Lower lobe of right lung (tissue), 2 donors: ENCODE measurements at places on chromosomes 4 and X. TPM values are rescaled to one million over a fixed set of nuclear protein-coding genes. Genes with fewer than 3 reads are reported as not detected.
A peak's percentile ranks its signal among the peaks of the same experiment; 100 is the strongest.

Gene MTNR1A
- total RNA-seq, result not detected

Gene TGIF2LX
- not detected for total RNA-seq

Gene SULT1E1
- total RNA-seq, result 1.0 TPM

Gene DACH2
- total RNA-seq, result not detected

Gene FMR1NB
- total RNA-seq, result not detected

Gene AKAP14
- total RNA-seq, result 4.8 TPM

Gene AFP
- total RNA-seq, result not detected

- H3K4me1 ChIP-seq, result no peaks in the 10 kb centered on the region
- H3K36me3 ChIP-seq, result no peaks in the 10 kb centered on the region
- H3K4me3 ChIP-seq, result no peak overlapping the region
- peak; percentile 51 for DNase-seq
- no peaks in the 10 kb centered on the region for H3K27me3 ChIP-seq
Measured at GRCh38 chrX:37796805-37797204, 16.9 kb downstream of the CYBB start.

DNA sequence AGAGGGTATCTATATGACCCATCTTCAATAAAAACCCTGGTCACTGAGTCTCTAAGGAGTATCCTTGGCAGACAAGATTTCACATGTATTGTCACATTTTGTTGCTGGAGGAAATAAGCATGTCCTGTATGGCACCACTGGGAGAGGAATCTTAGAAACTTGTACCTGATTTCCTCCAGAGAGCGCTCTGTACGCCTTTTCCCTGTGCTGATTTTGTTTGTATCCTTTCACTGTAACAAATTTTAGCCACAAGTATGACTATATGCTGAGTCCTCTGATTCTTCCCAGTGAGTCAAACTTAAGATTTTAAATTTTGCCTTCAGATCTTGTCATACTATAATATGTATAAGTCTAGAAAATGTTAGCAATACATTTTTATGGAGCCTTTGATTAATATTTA lies 102.8 kb downstream of the ITIH6 start:
- H3K36me3 ChIP-seq, result no peaks in the 10 kb centered on the region
- no peaks in the 10 kb centered on the region for H3K4me1 ChIP-seq
- no peak overlapping the region for H3K27ac ChIP-seq

GRCh38 chrX:19640693-19641374 lies 125.5 kb upstream of the MAP3K15 start:
- no peak overlapping the region for H3K27ac ChIP-seq
- H3K27me3 ChIP-seq, result no peaks in the 10 kb centered on the region
- peaks cover 3% of the 10 kb centered on the region for H3K36me3 ChIP-seq
- no peak for DNase-seq
- no peaks in the 10 kb centered on the region for H3K4me1 ChIP-seq

GRCh38 chr4:145045180-145045579 lies 52.8 kb downstream of the ANAPC10 start:
- no peaks in the 10 kb centered on the region for H3K27me3 ChIP-seq
- H3K4me1 ChIP-seq, result no peaks in the 10 kb centered on the region
- no peak overlapping the region for H3K27ac ChIP-seq
- DNase-seq, result no peak
- no peak overlapping the region for H3K4me3 ChIP-seq

- H3K27ac ChIP-seq, result no peak overlapping the region
- no peaks in the 10 kb centered on the region for H3K36me3 ChIP-seq
- H3K27me3 ChIP-seq, result no peaks in the 10 kb centered on the region
- no peak for DNase-seq
- no peaks in the 10 kb centered on the region for H3K4me1 ChIP-seq
- no peak overlapping the region for H3K4me3 ChIP-seq
Measured at GRCh38 chr4:99121008-99121407, 23.1 kb downstream of the ADH4 start.

GRCh38 chr4:78059938-78060337 lies 2.8 kb downstream of the FRAS1 start:
- H3K27me3 ChIP-seq, result peaks cover 22% of the 10 kb centered on the region
- H3K27ac ChIP-seq, result no peak overlapping the region
- no peak for DNase-seq

GRCh38 chr4:129062580-129062979 lies 30.8 kb downstream of the SCLT1 start:
- H3K36me3 ChIP-seq, result no peaks in the 10 kb centered on the region
- H3K4me1 ChIP-seq, result no peaks in the 10 kb centered on the region
- no peak overlapping the region for H3K4me3 ChIP-seq
- no peaks in the 10 kb centered on the region for H3K27me3 ChIP-seq
- H3K27ac ChIP-seq, result no peak overlapping the region
- no peak for DNase-seq

DNA sequence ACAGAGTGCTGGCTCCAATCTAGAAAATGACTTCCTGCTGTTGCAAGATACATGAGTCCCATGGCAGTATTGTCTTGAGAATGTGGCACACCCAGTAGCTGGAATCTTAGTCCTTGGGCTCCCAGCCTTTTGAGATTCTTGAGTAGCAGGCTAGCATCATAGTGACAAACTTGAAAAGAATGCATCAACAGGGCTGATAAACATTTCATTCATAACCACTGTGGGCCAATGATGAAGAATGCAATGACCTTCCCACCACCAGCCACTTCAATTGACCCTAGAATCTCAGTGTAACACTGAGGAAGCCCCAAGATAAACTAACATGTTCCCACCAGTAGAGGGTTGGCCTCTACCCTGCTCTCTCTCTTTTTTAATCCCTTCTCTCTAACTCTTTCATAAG lies 329.3 kb downstream of the GBA3 start:
- H3K36me3 ChIP-seq, result no peaks in the 10 kb centered on the region
- H3K4me3 ChIP-seq, result no peak overlapping the region
- no peak for DNase-seq
- no peak overlapping the region for H3K27ac ChIP-seq
- H3K4me1 ChIP-seq, result no peaks in the 10 kb centered on the region

GRCh38 chr4:4775493-4776004 lies 83.9 kb upstream of the MSX1 start:
- no peaks in the 10 kb centered on the region for H3K4me1 ChIP-seq
- DNase-seq, result no peak
- H3K27ac ChIP-seq, result no peak overlapping the region
- no peaks in the 10 kb centered on the region for H3K27me3 ChIP-seq
- no peak overlapping the region for H3K4me3 ChIP-seq

GRCh38 chr4:139554893-139555704 lies 920 bp downstream of the SETD7 start:
- H3K27ac ChIP-seq, result peak overlapping the region; percentile 99
- peak; percentile 89 for DNase-seq
- H3K36me3 ChIP-seq, result no peaks in the 10 kb centered on the region
- peak overlapping the region; percentile 79 for H3K4me3 ChIP-seq
- no peaks in the 10 kb centered on the region for H3K27me3 ChIP-seq

GRCh38 chrX:53930515-53931380 lies 113.5 kb downstream of the PHF8 start:
- H3K4me3 ChIP-seq, result no peak overlapping the region
- no peaks in the 10 kb centered on the region for H3K4me1 ChIP-seq
- H3K36me3 ChIP-seq, result no peaks in the 10 kb centered on the region
- no peaks in the 10 kb centered on the region for H3K27me3 ChIP-seq
- DNase-seq, result no peak

- H3K36me3 ChIP-seq, result no peaks in the 10 kb centered on the region
- no peaks in the 10 kb centered on the region for H3K27me3 ChIP-seq
- H3K27ac ChIP-seq, result no peak overlapping the region
Measured at GRCh38 chr4:10762561-10762960, 78.0 kb upstream of the CLNK start.

DNA sequence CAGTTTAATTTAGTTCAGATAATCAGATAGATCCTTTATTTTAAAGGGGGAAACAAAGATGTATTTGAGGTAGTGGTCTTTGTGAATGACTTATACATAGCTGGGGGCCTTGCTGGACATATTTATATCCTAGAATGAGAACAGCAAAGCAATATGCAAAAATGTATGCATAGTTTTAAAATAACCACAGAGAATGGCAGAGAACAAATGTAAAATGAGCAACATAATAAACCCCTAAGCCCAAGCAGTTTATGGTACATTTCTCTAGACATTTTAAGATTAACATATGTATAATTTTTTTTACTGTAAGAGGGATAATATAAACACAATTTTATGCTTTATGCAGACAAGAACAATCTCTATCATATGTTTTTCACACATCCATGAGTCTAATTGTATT lies 434.2 kb upstream of the SMIM31 start:
- no peak overlapping the region for H3K27ac ChIP-seq
- no peaks in the 10 kb centered on the region for H3K36me3 ChIP-seq
- no peaks in the 10 kb centered on the region for H3K27me3 ChIP-seq
- H3K4me3 ChIP-seq, result no peak overlapping the region
- H3K4me1 ChIP-seq, result no peaks in the 10 kb centered on the region

DNA sequence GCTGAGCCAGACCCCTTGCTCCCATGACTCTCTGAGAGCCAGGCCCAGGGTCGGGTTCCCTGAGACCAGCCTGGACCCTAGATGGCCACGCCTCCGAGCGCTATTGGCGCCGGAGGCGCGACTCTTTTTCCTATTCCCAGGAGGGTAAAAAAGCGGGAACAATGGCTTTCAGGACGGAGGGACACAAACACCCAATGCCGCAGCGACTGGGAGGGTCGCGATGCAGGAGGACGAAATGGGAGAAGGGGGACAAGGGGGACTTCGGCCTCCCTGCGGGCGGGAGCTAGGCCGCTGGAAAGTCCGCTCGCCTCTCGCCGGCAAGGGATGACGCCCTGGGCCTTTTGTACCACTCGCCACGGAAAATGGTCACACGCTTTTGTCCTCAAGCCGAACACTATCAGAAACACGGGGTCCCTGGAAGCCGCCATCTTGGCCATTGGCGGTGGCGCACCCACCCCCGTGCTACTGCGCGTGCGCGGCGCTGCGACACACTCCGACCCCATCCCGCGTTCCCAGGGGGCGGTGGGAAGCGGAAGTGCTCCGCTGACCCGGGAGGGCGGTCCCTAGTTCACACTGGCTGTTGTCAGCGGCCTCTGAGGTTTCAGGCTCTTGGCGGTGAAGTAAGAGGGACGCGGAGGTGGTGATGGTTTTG lies 98.4 kb downstream of the ZNF674 start:
- peak overlapping the region; percentile 60 for H3K4me3 ChIP-seq
- peaks cover 14% of the 10 kb centered on the region for H3K36me3 ChIP-seq
- DNase-seq, result peak; percentile 89
- peak overlapping the region; percentile 83 for H3K27ac ChIP-seq

GRCh38 chr4:3335982-3336381 lies 43.2 kb downstream of the RGS12 start:
- H3K27ac ChIP-seq, result no peak overlapping the region
- no peak overlapping the region for H3K4me3 ChIP-seq
- H3K27me3 ChIP-seq, result no peaks in the 10 kb centered on the region
- H3K4me1 ChIP-seq, result peaks cover 18% of the 10 kb centered on the region

GRCh38 chrX:7202206-7202605 lies 54.3 kb upstream of the PUDP start:
- H3K4me3 ChIP-seq, result no peak overlapping the region
- no peak for DNase-seq
- no peak overlapping the region for H3K27ac ChIP-seq
- H3K27me3 ChIP-seq, result no peaks in the 10 kb centered on the region

- no peak overlapping the region for H3K27ac ChIP-seq
- peaks cover 33% of the 10 kb centered on the region for H3K36me3 ChIP-seq
- H3K27me3 ChIP-seq, result no peaks in the 10 kb centered on the region
- H3K4me1 ChIP-seq, result no peaks in the 10 kb centered on the region
- H3K4me3 ChIP-seq, result no peak overlapping the region
Measured at GRCh38 chr4:36111172-36111571, 133.1 kb downstream of the ARAP2 start.

DNA sequence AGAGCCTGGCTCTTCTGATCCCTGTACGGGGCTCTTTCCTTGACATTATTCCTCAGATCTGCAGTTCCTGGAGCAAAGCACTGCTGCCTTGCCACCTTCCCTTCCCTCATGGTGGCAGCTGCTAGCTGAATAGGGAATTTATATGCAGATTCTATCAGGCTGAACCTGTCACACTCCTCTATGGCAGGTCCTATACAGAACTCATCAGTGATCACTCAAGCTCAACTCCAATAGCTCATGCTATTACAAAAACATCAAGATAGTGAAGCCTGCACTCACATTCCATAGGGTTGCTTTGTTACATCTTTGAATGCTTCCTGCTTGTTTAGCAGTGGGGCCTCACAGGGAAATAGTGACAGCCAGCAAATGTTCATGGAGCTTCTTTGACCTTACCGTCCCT lies 71.7 kb downstream of the SLC2A9 start:
- H3K27me3 ChIP-seq, result no peaks in the 10 kb centered on the region
- no peak overlapping the region for H3K4me3 ChIP-seq
- no peak overlapping the region for H3K27ac ChIP-seq
- no peak for DNase-seq
- H3K4me1 ChIP-seq, result no peaks in the 10 kb centered on the region

GRCh38 chr4:151522866-151523519 lies 114.0 kb downstream of the FHIP1A start:
- no peak for DNase-seq
- no peak overlapping the region for H3K27ac ChIP-seq
- H3K36me3 ChIP-seq, result no peaks in the 10 kb centered on the region
- H3K4me3 ChIP-seq, result no peak overlapping the region
- H3K4me1 ChIP-seq, result no peaks in the 10 kb centered on the region
- H3K27me3 ChIP-seq, result no peaks in the 10 kb centered on the region

- H3K4me1 ChIP-seq, result peaks cover 18% of the 10 kb centered on the region
- H3K4me3 ChIP-seq, result no peak overlapping the region
- no peak overlapping the region for H3K27ac ChIP-seq
- H3K36me3 ChIP-seq, result no peaks in the 10 kb centered on the region
Measured at GRCh38 chr4:26331380-26331950, 10.7 kb downstream of the RBPJ start.

DNA sequence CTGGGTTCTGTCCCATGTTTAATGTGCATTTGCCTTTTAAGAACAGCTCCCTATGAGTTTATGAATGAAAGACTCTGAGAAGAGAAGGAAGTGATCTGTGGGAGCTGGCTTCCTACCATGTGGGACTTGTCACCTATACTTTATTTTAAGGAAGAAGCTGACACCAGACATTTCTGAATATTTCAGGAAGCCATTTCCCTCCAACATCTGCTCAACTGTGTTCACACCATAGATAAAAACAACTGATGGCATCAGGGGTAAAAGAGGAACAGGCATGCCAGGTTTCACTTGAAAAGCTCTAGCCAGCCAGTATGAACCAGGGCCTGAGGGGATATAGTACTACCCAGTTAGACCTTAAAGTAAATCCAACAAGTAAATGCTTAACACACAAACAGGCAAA lies 116.0 kb downstream of the COL4A6 start:
- no peak overlapping the region for H3K4me3 ChIP-seq
- no peaks in the 10 kb centered on the region for H3K4me1 ChIP-seq
- H3K27me3 ChIP-seq, result no peaks in the 10 kb centered on the region
- no peak for DNase-seq
- no peak overlapping the region for H3K27ac ChIP-seq
